ENCODE measurements at places on chromosomes 12 and 14.

- no peak for DNase-seq
Measured at GRCh38 chr14:93047157-93047556, 68.6 kb downstream of the ITPK1 start.

GRCh38 chr12:82527165-82527780 lies 159.4 kb upstream of the TMTC2 start:
- DNase-seq = peak; percentile 57

- no peak for DNase-seq
Measured at GRCh38 chr12:45615268-45615667, 114.2 kb upstream of the ARID2 start.

DNA sequence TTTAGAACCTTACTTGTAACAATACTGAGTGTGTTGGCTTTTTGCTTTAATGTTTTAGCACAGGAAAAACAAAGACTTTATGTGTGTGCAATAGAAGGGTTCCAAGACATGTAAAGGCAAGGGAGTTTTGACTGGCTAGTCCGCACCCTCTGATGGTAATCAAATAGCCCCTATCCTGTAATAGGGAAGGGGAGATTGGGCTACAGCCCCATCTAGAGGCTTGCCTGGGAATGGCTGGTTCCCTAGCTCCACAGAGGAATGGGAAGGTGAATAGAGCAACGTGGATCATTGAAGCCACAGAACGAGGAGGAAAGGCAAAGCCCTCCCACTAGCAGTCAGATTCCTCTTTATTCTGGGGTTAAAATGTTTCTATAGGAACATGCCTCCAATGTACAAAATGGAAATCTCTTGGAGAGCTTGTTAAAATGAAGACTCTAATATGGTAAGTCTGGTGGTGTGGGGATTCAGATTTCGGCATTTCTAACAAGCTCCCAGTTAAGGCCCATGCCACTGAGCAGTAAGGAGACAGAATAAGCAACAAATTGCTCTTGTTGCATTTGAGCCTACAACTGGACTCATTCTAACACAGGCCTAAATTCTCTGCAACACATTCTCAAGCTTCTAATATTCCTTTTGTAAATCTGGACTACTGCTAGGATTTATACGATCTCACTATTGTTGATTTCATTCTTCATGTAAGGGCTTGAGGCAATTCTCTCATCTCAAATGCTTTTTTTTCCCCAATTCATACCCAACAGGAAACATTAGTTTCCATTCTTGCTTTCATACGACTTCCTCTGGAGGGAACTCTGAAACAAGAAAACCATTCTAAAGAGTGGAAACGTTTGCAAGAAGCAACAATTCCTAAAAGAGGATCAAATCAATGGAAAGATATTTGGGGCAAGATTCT lies 57.1 kb downstream of the NIN start:
- peak; percentile 62 for DNase-seq

- DNase-seq = no peak
Measured at GRCh38 chr12:82325540-82326336, 32.4 kb downstream of the CCDC59 start.

All from testis (tissue), 5 donors.